GM12878 (cell line): ENCODE measurements at places on chromosomes 13 and 19. TPM values are rescaled to one million over a fixed set of nuclear protein-coding genes. Genes with fewer than 3 reads are reported as not detected.

The IL11 gene
- 0.15 TPM in 1 of 2 replicates, not detected in the other for total RNA-seq

The SYDE1 gene
- not detected in 2 replicates for total RNA-seq

- DNase-seq = no peak
These were observed 4.0 kb downstream of the MCF2L start for GRCh38 chr13:112972867-112973576.

- no peak for DNase-seq
These were observed 446.0 kb downstream of the FOXO1 start for GRCh38 chr13:40220299-40220935.

DNA sequence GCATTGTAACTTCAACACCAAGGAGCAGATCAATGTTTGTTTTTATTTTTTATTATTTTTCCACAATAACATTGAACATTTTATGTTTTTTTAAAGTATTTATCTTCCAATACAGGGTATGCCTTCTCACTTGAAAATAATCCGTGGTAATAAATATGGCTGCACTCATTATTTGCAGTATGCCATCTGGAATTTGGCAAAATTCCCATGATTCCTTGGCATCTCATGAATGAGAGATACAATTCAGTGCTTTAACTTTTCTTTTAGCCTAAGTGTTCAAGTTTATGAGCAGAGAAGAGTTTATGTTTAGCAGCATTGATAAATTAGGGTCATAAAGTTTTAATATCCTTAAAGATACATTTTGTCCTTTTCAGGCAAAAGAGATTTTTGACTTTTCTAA, 1109.6 kb upstream of the ATXN8OS start:
- no peak for DNase-seq
